NCI-H524 (cell line): ENCODE measurements at places on chromosomes 3 and 15.

DNA sequence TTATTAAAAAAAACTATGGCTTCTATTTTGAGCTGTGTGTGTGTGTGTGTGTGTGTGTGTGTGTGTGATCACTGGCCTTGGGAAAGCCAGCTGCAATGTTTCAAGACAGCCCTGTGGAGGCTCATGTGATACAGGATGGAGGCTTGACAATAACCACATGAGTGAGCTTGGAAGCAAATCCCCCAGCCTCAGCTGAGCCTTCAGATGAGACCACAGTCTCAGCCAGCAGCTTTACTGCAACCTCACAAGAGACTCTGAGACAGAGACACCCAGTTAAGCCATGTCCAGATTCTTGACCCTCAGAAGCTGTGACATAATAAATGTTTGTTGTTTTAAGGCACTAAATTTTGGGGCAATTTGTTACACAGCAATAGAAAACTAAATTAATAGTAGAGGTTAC, 52.5 kb downstream of the GRK7 start:
- no peak for DNase-seq

- DNase-seq: no peak
These were observed 105.8 kb upstream of the RASGRP1 start for GRCh38 chr15:38670128-38671005.

DNA sequence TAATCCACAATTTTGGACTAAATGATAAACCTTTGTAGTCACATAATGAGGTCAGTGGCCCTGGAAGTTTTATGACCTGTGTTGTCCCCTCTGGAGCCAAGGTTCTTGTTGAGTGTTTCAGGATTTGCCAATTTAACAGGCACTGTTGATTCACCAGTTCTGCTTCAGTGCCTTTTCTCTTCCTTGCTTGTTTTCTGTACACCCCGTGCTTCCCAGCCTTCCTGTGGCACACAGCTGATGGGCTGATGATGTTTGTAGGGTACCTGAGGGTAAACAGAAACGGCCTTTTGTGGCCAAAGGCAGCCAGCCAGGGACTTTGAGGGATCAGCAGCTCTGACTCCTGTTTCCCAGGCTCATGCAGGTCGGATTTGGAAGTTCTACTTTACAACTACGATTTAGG, 13.3 kb downstream of the GYG1 start:
- DNase-seq: no peak

- peak; percentile 22 for DNase-seq
These were observed 417.4 kb downstream of the MECOM start for GRCh38 chr3:169246158-169246557.

DNA sequence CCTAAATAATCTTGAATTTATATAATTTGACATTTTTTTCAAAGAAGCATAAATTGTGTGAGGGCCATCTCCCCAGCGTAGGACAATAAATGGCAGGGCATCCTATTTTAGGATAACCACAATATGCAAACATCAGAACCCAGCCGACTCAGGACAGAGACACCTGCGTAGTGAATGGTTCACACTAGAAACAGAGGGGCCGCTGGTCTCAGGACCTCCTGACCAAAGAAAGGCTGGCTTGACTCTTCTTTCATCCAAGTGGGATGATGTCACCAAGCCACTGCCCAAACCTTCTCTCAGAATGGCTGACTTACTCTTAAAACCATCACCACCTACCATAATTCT, 162.1 kb downstream of the FOXP1 start:
- no peak for DNase-seq

GRCh38 chr15:77354063-77354462, 65.8 kb downstream of the PEAK1 start:
- no peak for DNase-seq

DNA sequence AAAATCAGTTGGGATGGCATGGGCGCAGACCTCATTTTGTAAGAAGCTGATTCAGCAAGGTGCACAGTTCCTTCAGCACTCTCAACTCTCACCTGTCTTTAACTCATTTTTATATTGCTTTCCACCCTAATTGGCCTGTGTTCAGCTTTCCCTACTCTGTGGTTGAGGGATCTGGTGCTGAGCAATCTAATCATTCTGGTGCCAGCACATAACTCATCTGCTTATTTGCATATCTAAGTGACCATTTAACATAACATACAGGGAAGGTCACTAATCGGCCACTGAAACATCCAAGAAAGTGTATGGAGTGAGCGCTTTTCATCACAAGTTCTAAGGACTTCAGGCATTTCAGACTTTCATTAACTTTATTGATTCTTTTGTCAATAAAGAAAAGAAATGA, 303.4 kb upstream of the ROPN1 start:
- no peak for DNase-seq

GRCh38 chr3:154956815-154957214, 123.3 kb upstream of the MME start:
- DNase-seq: no peak

GRCh38 chr15:66894363-66894762, 171.0 kb upstream of the SMAD3 start:
- DNase-seq: no peak

GRCh38 chr3:57706462-57706861, 13.6 kb upstream of the DENND6A start:
- no peak for DNase-seq

DNA sequence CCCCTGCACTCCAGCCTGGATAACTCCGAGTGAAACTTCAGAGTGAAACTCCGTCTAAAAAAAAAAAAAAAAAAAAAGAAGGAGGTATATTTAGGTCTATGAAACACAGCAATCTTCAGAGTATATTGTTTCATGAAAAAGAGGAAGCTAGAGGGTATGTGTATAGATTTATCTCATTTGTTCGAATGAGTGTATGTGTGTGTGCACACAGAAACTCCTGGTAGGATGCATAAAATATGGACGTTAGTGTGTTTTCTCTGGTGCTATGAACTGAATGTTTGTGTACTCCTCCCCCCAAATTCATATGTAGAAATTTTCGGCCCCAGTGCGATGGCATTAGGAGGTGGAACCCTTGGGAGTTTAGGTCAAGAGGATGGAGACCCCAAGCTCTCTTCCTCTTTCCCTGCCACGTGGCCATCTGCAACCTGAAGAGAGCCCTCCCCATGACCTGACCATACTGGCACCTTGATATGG, 98.6 kb upstream of the KLF13 start:
- no peak for DNase-seq

DNA sequence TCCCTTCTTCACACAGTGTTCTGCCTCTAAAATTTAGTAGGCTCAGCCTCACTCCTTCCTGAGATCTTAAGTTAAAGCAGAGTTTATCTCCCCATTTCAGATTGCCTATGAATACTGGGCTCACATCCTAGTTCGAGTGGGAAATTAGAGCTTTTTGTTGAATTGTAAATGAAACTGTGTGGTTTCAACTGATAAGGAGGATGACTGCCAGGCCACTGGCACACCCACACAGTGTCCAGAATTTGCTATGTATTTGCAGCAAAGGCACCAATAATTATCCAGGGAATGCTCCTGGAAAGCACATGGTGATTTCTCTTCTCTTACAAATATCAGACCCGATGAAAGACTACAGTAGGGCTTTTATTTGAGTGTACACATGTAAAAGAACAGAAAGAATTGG, 308.1 kb upstream of the COL8A1 start:
- no peak for DNase-seq

- DNase-seq: peak; percentile 56
These were observed 333.9 kb upstream of the ARPP21 start for GRCh38 chr3:35305406-35305805.

DNA sequence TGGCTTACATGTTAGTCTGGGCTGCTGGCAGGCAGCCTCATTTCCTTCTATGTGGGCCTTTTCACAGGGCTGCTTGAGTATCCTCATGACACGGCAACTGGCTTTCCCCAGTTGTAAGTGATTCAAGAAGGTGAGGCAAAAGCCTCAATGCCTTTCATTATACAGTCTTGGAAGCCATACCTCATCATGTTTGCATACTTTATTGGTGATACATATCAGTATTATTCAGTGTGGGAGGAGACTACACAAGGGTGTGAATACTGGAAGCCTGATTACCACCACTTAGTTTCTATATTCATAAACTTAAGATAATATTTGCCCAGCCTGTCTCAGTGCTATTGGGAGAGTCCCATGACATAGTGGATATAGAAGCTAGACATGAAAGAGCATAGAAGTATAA, 346.8 kb downstream of the SOX2 start:
- DNase-seq: no peak

- DNase-seq: no peak
These were observed 45.4 kb downstream of the SLC6A1 start for GRCh38 chr3:11037976-11038375.

GRCh38 chr3:100880072-100880471, 113.1 kb downstream of the ABI3BP start:
- DNase-seq: no peak

- DNase-seq: no peak
These were observed 11.2 kb downstream of the MYD88 start for GRCh38 chr3:38149708-38150107.

DNA sequence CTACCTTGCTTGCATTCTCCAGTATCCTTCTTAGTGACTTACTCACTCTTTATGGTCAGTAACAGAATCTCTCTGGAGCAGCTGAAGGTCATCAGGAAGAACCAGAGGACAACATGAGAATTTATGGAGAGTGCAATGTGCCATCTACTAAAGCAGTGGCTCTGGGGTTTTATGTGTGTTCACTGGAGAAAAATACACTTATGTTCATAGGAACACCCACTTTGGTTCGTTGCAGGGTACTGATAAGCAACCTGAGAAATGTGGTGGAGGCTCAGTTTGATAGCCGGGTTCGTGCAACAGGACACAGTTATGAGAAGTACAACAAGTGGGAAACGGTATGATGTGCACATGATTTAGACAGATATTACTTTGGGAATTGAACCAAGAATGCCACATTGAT, 12.8 kb downstream of the CPB1 start:
- no peak for DNase-seq

GRCh38 chr3:128360705-128361271, 105.9 kb downstream of the DNAJB8 start:
- no peak for DNase-seq

DNA sequence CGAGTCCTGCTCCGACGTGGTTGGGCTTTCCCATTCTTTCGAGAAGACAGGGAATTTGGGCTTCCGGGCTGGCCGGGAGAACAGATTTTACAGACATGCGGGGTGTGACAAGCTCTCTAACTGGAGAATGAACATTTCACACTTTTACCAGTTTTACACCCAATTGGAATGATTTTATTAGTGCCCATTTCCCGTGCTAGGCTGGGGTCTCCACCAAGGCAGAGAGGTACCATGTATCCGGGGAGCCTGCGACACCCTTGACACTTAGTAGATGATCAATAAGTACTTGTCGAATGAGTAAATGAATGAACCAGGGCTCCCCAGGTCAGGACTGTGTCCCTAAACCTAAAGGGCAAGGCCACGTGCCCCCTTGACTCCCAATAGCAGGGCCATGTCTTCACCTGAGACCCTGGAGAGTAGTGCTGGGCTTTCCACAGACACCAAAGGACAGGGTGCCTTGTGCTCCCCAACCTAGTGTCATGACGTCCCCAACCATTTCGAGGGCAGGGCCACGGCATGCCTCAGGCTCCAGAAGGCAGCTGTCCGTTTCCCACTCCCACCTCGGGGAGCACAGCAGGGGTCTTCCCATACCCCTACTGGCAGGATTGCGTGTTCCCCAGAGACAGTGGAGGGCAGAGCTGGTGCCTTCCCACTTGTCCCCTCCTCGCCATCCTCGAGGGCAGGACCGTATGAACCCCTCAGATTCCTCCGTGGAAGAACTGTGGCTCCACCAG, 679 bp upstream of the MYD88 start:
- DNase-seq: peak; percentile 48

GRCh38 chr3:122112754-122113153, 57.6 kb downstream of the CD86 start:
- no peak for DNase-seq

DNA sequence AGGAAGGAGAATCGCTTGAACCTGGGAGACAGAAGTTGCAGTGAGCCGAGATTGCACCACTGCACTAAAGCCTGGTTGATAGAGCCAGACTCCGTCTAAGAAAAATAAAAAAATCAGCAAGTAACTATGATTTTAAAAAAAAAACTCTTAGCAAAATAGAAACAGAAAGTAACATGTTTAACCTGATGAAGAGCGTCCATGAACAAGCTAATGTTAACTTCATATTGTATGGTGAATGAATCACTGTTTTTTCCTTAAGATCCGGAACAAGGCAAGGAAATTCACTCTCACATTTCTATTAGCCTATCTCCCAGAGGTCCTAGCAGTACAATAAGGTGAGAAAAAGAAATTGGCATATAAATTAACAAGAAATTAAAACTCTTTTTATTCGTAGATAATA, 69.0 kb downstream of the RFX7 start:
- DNase-seq: no peak

GRCh38 chr3:175105066-175105465, 245.9 kb downstream of the NAALADL2 start:
- DNase-seq: no peak

DNA sequence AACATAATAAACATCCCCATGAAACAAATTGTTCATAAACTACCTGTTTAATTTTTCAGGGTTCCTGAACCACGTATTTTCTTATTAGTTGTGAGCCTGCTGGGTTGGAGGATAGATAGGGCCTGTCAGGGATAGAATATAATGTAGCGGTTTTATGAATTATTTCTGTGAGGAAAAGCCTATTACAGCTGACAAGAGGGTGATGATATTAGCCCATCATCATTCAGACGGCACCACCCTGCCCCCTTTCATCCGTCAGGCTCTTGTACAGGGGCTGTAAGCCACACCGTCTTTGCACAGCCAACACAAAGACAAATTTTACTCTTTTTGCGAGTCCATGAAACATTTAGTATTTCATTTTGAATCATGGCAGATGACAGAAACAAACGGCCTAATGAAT, 335.3 kb upstream of the TMCO5A start:
- no peak for DNase-seq

DNA sequence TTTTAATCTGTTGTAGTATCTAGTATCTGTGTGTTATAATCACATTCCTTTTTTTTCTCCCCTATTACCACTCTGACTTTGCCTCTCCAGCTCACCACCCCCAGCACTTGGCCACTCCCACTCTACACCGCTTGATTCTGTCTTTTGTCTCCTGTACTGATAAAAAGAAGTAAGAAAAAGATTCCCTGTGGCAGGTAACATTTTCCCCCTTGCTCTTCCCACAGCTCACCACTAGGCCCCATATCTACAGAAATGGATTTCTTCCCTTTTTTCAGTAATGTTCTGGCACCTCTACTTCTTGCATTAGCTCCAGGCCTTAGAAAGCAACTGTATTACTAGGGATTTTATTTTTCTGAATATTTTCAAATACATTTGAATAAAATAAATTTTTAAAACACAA, 25.6 kb downstream of the KCNH8 start:
- DNase-seq: no peak

DNA sequence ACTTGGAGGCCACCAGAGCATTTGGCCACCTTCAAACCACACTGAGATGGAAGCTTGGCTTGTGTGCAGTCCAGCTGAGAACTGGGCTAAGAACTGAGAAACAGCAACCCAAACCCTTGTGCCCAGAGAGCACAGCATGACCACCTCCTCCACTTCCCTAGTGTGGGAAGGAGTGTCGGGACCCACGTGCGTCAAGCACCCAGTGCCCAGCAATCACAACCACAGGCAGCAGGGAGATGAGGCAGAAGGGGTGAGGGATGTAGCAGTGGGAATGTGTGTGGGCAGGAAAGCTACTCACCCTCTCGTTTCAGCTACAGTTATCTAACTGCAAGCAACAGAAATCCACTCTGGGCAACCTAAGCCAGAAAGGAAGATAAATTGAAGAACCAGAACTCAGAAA, 25.0 kb upstream of the RFTN1 start:
- DNase-seq: no peak
